ENCODE measurements at places on chromosomes 16 and 17.

- DNase-seq: no peak
These were observed 6.6 kb upstream of the PDP2 start for GRCh38 chr16:66873685-66874055.

- DNase-seq: no peak
These were observed at the start of gene KRTAP2-4 for GRCh38 chr17:41065829-41066624. KRTAP2-4 (minus strand) TSS chr17:41065879; CDS start chr17:41065845, 34 bp downstream.

DNA sequence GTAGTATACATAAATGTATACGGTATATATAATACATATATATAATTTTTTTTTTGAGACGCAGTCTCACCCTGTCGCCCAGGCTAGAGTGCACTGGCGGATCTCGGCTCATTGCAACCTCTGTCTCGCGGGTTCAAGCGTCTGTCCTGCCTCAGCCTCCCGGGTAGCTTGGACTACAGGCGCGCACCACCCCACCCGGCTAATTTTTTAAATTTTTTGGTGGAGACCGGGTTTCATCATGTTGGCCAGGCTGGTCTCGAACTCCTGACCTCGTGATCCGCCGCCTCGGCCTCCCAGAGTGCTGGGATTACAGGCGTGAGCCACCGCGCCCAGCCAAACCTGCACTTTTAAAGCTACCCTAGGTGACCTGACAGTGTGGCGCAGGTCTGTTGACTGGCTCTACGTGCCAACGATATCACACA is 745 bp downstream of the PAM16 start:
- no peak for DNase-seq

GRCh38 chr16:63461248-63461841 is 1425.1 kb upstream of the CDH8 start:
- no peak for DNase-seq

DNA sequence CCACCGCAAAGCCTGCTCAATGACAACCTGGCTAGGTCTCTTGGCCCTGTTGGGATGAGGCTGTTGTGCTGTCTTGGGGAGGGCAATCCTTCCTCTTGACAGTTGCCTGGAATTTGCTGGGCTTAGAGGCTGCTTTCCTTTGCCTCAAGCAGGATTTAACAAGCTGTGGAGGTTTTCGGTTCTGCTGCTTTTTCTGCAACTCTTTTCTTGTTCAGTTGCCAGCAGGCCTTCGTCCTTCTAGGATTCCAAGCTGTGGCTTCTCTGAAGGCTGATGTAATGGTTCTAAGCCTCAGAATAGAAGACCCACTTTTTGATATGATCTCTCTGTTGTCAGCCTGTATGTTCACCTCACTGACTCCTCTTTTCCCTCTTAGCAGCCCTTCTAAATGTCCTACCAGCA is 149.5 kb upstream of the HS3ST4 start:
- DNase-seq: no peak

GRCh38 chr16:63975669-63976068 is 1146.2 kb downstream of the CDH11 start:
- DNase-seq: no peak
